ENCODE measurements at places on chromosomes 12 and 14. TPM values are rescaled to one million over a fixed set of nuclear protein-coding genes. Genes with fewer than 3 reads are reported as not detected.

DNA sequence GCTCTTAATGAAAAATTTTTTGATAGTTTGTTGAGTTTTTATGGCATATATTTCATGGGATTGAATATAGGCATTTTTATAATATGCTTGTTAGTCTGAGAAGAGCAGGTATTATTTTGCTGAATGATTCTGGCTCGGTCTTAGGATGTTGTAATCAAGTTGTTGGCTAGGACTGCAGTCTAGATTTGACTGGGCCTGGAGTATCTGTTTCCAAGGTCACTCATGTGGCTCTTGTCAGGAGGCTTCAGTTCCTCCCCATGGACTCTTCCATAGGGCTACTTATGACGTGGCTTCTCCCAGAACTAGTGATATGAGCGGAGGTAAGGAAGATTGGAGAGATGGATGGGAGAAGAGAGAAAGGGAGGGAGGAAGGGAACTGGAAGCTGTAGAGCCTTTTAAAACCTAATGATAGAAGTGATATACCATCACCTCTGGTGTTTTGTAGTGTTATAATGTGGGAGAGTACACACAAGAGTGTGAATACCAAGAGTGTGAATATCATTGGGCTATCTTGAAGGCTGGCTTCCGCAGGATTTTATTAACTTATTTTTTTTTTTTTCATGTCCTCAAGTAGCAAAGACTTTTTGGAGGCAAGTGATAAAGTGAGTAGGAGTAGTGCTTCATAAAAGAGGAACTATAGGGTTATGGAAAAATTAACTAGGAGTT, 4.4 kb downstream of the MNAT1 start:
- no peak for DNase-seq

- no peak for DNase-seq
Observed at GRCh38 chr12:94185801-94186200, 37.4 kb downstream of the PLXNC1 start.

DNA sequence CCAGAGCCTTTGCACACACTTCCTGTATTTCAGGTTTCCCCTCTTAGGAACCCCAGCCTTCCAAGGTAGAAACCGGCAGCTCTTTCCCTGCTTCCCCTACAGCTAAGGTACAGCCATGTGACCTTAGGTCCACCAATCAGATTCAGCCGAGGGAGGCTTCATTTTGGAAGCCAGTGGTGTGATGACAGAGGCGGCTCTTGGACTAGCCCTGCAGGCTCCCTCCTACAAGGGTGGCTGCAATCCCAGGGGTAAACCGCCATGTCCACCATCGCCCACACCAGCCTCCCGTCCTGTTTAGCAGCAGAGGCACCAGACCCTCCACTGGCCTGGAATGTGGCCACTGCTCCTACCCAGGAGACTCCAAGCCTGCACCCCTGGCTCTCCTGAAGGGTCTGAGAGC, 65.6 kb downstream of the SERPINA3 start:
- DNase-seq, result no peak

DNA sequence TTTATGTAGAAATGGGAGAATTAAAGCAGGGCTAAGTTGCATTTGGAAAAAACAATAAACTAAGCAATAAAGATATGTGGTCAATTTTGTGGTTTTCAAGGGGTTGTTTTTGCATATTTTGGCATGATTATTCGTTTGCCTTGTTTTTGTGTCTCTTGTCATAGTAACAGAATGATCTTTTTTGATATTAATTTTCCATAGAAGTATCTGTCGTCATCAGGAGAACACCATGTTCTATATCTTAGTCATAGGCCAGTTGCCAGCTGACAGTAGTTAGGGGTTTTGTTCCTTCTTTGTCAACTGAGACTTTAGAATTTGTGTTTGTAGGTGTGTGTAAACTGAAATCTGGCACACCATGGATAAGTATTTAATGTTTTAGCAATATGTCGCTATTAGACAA, 1354.8 kb downstream of the LRFN5 start:
- DNase-seq, result no peak

DNA sequence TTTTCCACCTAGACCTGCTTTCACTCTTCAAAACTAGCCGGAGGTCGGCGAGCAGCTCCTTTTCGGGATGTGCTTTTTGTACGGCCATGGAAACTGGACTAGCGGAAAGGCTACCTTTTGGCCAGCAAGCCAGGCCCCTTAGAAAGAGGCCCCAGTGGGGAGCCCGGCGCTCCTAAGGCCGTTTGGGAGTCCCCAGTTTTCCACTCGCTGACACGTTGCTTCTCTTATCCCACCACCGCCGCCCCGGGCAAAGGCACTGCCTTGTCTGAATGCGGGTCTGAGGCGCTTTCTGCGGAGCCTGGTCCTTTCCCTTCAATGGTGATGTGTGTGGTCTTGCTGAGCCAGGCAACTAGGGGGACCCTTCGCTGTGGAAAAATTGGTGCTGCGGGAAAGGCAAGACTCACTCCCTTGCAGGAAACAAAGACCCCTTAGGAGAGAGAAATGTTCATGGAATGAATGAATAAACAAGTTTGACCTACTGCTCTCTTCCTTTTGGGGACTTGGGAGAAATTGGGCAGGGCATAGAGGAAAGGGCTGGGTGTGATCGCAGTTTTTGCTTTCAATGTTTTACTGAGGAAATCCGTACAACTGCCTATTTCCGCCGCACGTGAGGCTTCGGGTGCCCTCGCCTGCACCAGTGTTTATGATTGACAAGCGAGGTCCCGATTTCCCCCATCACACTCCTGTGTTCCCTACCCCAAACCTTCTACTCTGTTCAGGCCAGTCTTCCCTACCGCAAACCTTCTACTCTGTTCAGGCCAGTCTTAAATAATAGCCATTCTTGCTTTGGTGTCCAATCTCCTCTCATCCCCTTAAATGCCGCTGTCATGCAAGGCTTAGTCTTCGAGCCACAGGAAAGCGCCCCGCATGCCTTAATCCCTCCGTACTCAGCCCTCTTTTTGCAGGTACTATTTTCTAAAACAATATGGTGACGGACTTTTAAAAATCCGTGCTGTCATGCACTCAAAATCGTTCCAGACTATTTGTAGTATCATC, 1.0 kb upstream of the SLC38A2 start:
- DNase-seq, result peak; percentile 77

- DNase-seq, result no peak
Observed at GRCh38 chr14:73460691-73461127, 2.4 kb upstream of the NUMB start.

DNA sequence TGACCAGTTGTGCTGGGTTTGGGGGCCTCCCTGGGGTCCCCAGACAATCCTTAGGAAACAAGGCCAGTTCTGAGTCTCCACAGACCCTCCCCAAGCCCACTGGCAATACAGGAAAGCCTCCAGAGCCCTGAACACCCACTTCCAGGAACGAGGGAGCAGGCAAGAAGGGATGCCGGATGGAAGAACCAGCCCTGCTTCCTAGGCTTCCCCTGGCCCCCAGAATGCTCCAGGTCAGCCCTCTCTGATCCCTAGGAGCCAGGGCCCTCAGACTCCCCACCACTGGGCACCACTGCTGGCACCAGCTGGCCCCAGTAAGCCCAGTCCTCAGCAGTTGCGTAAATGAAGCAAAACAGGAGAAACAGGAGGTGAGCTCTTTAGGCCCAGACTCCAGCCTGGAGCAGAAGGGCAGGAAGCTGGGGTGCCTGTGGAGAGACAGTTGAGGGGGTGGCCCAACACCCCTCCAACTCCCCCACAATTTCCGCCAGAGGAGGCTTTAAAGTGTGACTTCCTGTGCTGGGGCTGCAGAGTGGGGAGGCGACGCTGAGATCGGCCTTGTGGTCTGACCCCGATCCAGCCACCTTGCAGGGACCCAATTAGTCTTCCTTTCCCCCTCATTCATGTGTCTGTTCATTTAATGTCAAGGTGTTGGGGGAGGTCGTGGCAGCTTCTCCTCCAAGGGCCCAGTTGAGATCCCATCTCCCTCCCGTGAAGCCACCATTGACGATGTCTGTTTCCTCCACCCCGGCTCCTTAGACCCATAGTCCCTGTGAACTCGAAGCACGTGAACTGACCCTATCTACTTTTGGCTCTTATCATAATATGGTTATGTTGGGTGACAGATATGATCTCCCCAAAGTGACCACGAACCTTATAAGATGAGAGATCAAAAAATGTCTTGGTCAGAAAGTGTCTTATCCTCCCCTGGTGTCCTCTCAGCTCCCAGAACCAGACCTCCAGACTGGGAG, 4.7 kb downstream of the TNFRSF1A start:
- peak; percentile 56 for DNase-seq

- DNase-seq, result no peak
Observed at GRCh38 chr12:24364921-24365320, 415.5 kb upstream of the SOX5 start.

- DNase-seq, result no peak
Observed at GRCh38 chr14:85319998-85320630, 209.8 kb upstream of the FLRT2 start.

DNA sequence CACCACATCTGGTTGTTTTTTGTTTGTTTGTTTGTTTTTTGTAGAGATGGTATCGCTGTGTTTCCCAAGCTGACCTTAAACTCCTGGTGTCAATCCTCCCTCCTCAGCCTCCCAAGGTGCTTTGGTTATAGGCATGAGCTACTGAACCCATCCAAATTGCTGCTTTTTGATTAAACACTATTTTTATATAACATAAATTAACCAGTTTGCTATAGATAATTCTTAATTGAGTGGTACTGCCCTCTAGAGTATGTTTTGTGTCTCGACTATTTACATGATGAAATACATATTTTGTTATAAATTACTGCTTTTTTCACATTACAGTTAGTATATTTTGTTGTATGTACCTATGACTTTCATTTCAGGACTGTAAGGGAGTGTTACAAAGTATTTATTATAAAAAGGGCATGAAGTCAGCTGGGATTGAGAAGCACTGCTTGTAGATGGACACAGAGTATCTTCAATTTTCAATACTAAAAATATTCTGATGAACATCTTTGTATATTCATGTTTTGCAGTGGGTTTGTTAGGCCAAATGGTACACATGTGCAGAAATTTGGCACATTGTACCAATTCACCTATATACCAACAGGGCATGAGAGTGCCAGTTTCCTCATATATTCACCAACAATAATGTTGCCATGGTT, 14.9 kb upstream of the SCAF11 start:
- DNase-seq, result no peak

- no peak for DNase-seq
Observed at GRCh38 chr14:76081642-76082041, 70.1 kb upstream of the GPATCH2L start.

DNA sequence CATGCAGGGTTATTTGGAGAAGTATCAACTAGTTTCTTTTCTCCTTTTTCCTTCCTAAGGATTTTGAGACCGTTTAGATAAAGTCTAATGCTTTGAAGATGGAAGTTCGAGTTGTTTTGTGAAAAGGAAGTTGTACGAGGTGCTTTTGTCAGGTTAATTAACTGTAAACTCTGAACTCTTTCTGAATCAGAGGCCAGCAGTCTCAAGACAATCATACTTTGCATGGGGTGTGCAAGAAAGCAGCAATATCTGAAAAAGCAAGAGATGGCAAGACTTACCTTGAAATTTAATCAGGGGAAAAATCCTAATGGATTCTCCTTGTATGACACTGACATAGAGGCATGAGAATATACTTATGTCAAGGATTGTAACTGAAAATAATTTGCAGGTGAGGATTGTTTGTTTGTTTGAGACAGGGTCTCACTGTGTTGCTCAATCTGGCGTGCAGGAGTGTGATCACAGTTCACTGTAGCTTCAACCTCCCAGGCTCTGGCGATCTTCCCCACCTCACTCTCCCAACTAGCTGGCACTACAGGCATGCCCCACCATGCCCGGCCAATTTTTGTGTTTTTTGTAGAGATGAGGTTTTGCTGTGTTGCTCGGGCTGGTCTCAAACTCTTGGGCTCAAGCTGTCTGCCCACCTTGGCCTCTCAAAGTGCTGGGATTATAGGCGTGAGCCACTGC, 170.2 kb upstream of the HMGA2 start:
- no peak for DNase-seq

GRCh38 chr14:60329274-60329673, 80.3 kb downstream of the PPM1A start:
- no peak for DNase-seq

GRCh38 chr12:47302111-47302671, 222.4 kb upstream of the AMIGO2 start:
- DNase-seq, result no peak

GRCh38 chr12:63982604-63983295, 138.2 kb downstream of the SRGAP1 start:
- no peak for DNase-seq

DNA sequence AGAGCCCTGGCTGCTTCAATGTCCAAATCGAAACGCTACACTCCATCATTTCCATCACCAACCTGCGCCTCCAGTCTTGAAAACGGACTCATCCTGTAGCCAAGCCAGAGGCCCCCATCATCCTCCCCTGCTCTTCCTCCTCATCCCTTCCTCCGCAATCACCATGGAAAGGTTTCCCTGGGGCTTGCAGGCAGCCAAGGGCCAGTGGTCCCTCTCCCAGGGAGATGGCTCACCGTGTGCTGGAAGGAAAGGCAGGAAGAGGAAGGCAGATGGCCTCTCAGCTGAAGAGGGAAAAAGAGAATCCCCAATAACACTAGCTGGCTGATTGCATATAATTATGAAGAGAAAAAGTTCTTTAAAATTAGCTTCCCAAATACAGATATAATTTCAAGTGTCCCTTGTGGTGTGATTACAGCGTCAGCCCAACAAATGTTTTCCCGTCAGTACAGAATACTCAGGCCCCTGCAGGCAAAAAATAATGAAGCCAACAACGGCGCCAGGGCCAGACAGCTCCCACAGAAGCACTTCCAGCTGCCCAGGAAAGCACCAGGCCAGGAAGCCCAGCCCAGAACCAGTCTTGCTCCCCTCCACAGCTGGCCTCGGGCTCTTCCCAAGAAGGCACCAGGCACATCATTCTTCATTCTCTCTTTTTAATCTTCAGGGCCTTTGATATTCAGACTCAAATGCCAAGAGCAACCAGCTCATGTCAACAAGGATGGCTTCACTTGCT, 24.7 kb downstream of the ITPK1 start:
- no peak for DNase-seq

DNA sequence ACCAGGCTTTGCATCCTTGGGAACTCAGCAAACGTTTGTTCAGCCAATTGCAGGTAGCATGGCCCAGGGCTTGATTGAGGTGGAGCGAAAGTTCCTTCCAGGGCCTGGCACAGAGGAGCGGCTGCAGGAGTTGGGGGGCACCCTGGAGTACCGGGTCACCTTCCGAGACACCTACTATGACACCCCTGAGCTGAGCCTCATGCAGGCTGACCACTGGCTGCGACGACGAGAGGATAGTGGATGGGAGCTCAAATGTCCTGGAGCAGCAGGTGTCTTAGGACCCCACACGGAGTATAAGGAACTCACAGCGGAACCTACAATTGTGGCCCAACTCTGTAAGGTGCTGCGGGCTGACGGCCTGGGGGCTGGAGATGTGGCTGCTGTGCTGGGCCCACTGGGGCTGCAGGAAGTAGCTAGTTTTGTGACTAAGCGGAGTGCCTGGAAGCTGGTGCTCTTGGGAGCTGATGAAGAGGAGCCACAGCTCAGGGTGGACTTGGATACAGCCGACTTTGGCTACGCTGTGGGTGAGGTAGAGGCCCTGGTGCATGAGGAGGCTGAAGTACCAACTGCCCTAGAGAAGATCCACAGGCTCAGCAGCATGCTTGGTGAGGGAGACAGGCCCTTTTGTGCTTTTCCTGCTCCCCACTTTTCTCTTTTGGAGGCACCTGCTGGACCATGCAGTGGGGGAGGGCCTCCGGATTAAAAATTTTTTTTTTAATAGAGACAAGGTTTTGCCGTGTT, 799 bp downstream of the THTPA start:
- DNase-seq, result no peak

The GPRC5D gene
- total RNA-seq, result 1.3 TPM

The ANG gene
- total RNA-seq, result 22.3 TPM

The GLT8D2 gene
- total RNA-seq, result 3.1 TPM

The PRKD1 gene
- 3.2 TPM for total RNA-seq

The AKAP5 gene
- total RNA-seq, result 2.3 TPM

The KRT77 gene
- total RNA-seq, result not detected

The ADAMTS20 gene
- not detected for total RNA-seq

The ABCC9 gene
- 14.9 TPM for total RNA-seq

All from Peyer's patch (tissue), 4 donors.